ENCODE measurements at places on chromosomes 12 and 14.

- no peak for DNase-seq
These were observed 46.7 kb upstream of the RD3L start for GRCh38 chr14:103989034-103989433.

DNA sequence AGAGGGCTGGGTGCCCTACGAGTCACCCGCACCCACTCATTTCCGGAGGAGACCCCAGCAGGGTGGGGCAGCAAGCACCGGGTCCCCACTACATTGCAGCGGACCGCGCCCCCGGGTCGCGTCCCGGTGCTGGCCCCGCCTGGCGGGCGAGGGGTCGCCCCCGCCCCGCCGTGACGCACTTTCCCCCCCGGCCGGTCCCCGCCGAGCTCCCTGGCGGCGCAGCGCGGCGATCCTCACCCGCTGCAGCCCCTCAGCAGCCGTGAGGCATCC is 106.1 kb downstream of the PRICKLE1 start:
- no peak for DNase-seq

- DNase-seq = peak; percentile 67
These were observed 2.1 kb downstream of the PRPH start for GRCh38 chr12:49296836-49297694.

- peak; percentile 71 for DNase-seq
These were observed 1.4 kb upstream of the TBX3 start for GRCh38 chr12:114685320-114685781.

DNA sequence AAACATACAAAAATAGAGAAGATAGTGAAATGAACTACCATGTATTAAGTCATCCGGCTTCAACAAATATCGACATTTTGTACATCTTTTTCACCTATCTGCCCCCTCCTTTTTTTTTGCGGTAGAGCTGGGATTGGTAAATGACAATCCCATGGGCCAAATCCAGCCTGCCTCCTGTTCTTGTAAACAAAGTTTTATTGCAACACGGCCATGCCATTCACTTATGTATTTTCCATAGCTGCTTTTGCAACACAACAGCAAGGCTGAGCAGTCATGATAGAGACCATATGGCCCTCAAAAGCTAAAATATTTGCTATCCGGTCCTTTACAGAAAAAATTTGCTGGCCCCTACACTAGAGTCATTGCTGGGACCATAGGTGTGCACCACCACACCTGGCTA is 58.1 kb upstream of the PLEKHG3 start:
- DNase-seq = no peak

- no peak for DNase-seq
These were observed 44.2 kb downstream of the LGMN start for GRCh38 chr14:92704036-92704804.

GRCh38 chr12:75982979-75983660 is 48.5 kb downstream of the PHLDA1 start:
- DNase-seq = peak; percentile 24

- no peak for DNase-seq
These were observed 1007.4 kb upstream of the NOVA1 start for GRCh38 chr14:27605282-27605681.

DNA sequence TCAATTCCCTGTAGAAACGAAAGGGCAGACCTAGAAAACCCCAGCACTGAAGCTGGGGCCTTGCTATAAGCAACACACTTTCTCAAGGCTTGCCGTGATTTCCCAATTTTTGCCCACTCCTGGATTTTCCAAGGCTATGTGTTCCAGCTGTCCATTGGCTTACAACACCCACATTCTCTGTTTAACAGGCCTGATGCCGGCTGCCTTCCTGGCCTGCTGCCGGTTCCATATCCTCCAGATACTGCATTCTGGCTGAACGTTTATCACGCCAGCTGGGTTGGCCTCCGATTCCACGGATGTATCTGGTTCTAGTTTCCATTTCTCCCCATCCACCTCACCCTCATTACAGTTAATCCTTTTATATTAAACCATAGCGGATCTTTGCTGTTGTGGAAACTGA is 2.0 kb upstream of the PCNX1 start:
- no peak for DNase-seq

DNA sequence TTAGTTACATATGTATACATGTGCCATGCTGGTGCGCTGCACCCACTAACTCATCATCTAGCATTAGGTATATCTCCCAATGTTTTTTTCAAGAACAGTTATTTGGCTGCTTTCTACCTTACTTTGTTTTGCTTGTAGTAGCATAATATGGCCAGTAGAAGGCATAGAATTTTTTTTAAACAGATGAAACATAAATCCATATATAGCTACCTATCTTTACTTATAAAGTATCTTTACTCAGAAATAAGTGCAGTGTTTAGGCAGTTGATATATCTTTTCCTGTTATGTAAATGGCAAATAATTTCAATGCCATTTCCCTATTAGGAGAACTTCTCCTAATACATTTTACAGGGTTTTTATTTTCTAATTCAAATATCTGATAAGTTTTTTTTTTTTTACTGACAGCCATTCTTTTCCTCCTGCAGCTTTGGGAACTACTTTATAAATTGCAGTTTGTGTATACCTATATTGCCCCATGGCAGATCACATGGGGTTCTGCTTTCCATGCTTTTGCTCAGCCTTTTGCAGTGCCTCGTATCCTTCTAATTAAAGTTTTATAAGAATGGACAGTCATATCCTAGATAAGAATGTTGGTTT is 143.1 kb downstream of the PCNX1 start:
- no peak for DNase-seq

- DNase-seq = no peak
These were observed 197.7 kb upstream of the CNOT2 start for GRCh38 chr12:70045514-70045913.

DNA sequence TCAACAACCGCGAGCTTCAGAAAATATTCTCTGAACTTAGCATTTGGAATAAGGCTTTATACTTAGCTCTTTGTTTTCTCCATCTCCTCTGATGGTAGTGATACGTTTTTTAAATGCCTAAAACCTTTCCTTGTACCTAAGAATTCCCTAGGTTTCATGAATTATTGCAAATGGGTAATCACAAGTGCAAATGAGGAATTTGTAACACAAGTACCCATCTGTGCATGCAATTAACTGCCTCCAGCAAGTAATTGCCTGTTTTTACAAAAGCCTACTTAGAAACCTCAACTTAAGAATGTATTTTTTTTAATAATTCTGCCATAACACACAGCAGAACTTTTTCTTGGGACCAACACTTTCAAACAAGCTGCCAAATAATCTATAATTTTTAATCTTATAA is 149.2 kb downstream of the PHLDA1 start:
- no peak for DNase-seq

DNA sequence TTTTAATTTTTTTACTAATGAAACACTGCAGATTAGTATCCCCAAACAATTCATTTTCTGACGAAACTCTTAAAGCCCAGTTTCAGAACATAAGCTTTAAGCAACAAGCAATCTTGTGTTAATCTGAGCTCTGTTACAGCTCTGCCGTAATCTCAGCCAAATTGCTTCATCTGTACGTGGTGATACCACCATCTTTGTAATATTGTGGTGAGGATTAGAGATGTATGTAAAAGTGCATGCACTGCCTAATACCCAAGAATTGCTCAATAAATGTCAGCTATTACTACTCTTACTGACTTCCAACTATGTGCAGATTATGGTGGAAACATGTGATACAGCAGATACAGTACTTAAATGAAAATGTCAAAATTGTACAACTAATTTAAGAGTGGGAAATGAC is 1.8 kb downstream of the AKAP5 start:
- DNase-seq = no peak

- no peak for DNase-seq
These were observed 10.5 kb upstream of the WNT5B start for GRCh38 chr12:1618489-1618888.

GRCh38 chr12:49470986-49471385 is 67.8 kb upstream of the KCNH3 start:
- DNase-seq = no peak

DNA sequence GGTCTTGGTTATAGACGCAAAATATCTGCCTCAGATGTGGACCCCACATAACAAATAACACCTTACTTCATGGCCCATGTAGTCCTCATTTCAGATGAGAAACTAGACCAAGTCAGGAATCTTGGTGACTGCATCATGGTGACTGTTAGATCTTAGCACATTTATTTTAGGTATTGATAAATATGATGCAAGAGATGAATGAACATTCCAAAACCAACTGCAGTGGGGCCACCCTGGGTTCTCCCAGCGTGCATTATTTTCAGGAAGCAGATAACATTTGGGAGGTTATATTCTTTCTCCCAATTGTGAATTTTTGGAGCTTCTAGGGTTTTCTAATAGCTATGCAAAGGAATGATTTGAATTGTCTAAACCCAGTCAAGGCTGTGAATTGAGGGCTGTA is 55.2 kb upstream of the PTGR2 start:
- DNase-seq = no peak

DNA sequence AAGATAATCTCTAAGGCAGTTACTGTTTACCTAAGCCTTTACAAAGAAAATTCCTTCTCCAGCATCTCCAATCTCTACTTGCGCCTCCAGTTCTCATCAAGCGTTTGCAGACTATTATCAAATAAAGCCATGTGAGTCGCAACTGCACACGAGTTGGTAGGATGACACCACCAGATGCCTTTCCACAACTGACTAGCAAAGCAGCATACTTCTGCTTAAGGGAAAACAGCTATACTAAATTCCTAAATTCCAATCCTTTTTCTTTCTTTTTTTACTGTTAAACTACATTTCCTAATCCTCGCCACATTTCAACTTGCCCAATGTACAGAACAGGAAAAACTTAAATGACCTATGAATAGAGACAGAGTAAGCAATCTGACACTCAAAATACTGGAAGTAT is 166.7 kb downstream of the ITPR2 start:
- no peak for DNase-seq

GRCh38 chr12:64170024-64170423 is 52.1 kb downstream of the KICS2 start:
- no peak for DNase-seq

GRCh38 chr12:13339538-13339937 is 143.0 kb downstream of the EMP1 start:
- no peak for DNase-seq

- DNase-seq = no peak
These were observed 28.4 kb upstream of the SFSWAP start for GRCh38 chr12:131682510-131682895.

GRCh38 chr12:54082397-54082892 is 28.8 kb downstream of the HOXC4 start:
- peak; percentile 96 for DNase-seq

DNA sequence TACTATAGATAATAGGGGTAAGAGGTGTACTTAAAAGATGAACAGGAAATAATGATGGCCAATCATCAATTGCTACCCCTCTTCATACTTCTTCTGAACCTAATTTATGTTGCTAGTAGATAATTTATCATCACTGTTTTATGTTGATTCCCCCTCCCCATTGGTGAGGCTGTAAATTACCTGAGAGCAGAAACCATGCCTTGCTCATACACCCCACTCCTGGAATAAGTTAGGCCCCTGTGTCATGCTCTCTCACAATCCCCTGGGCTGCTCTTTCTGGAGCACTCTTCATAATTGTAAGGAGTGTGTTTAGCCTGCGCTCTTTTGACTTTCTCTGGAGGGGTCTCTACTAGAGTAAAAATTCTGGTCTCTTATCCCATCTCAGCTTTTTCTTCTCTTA is 180.7 kb downstream of the PAH start:
- no peak for DNase-seq

GRCh38 chr14:22980672-22981089 is 1.7 kb downstream of the AJUBA start:
- peak; percentile 83 for DNase-seq

GRCh38 chr12:67582238-67582834 is 66.2 kb upstream of the DYRK2 start:
- DNase-seq = no peak

DNA sequence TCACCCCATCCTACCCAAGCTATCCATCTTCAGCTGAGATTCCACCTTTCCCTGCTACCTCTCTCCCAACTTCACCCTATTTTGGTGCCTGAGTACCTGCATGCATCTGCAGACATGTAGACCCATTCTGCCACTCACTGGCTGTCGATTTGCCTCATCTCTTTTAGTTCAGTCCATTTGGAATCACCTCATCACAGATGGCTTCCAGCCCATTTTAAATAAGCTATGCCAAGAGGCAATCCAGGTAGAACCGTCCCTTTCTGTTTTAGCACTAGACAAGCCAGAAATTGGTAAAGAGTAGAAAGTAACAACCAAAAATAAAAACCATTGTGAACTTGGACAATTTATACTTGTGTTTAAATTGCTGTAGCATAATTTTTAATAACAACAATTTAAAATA is 11.3 kb downstream of the SLC35F4 start:
- no peak for DNase-seq

All from kidney (tissue), 22 donors.